ENCODE measurements at places on chromosomes 2 and 18. TPM values are rescaled to one million over a fixed set of nuclear protein-coding genes. Genes with fewer than 3 reads are reported as not detected.

DNA sequence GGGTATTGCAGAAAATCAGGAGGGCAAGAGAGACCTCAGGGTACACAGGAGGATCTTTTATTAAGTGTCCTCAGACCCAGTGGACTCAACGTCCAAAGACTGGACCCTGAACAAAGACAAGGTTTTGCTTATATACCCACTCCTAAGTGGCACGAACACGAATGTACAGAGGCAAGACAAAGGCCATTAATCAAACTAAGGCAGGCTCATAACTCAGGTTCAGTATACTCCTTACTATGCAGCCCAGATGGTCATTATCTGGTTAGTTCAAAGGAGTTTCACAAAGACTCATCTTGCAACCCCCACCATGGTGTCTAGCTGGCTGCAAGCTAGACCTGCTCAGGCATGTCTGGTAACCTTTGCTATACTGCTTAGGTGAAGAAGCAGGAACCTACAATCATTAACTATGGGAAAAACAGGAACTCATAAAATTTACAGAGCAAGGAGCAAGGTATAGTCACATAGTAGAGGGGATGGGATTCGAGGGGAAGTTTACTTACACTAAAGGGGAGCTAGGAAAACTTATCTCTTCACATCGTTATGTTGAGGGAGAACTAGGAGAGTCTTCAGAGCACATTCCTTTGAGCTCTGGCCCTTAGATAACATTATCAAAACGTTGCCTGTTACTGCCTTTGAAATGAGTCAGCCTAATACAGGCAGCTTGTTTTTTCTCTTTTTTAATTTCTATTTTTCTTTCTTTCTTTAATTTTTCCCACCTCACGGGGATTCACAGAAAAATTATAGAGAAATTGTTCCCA is 33.9 kb downstream of the SLC4A3 start:
- H3K27ac ChIP-seq: no peak overlapping the region
- H3K4me1 ChIP-seq: no peaks in the 10 kb centered on the region
- H3K4me3 ChIP-seq: no peak overlapping the region
- H3K36me3 ChIP-seq: no peaks in the 10 kb centered on the region
- H3K27me3 ChIP-seq: no peaks in the 10 kb centered on the region

The CHST10 gene
- total RNA-seq: 20.0 TPM

DNA sequence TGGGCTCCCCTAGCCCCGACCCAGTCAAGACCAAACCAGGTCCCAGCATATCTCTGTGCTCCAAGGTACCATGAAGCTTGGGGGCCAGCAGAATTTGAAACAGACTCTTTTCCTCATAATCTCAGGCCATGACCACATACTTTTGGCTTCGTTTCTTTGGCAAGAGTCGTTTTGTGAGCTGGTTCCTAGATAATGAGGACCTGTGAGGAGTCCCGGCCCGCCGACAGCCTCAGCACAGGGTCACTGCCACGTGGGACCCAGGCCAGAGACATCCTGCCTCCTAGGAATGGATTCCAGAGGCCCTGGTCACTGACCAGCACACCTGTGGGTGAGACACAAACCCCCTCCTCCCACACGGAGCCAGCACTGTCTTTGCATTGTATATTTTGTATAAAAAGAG is 73.5 kb downstream of the VAPA start:
- H3K4me1 ChIP-seq: no peaks in the 10 kb centered on the region
- no peak for DNase-seq
- H3K36me3 ChIP-seq: no peaks in the 10 kb centered on the region
- no peaks in the 10 kb centered on the region for H3K27me3 ChIP-seq
- H3K27ac ChIP-seq: no peak overlapping the region

DNA sequence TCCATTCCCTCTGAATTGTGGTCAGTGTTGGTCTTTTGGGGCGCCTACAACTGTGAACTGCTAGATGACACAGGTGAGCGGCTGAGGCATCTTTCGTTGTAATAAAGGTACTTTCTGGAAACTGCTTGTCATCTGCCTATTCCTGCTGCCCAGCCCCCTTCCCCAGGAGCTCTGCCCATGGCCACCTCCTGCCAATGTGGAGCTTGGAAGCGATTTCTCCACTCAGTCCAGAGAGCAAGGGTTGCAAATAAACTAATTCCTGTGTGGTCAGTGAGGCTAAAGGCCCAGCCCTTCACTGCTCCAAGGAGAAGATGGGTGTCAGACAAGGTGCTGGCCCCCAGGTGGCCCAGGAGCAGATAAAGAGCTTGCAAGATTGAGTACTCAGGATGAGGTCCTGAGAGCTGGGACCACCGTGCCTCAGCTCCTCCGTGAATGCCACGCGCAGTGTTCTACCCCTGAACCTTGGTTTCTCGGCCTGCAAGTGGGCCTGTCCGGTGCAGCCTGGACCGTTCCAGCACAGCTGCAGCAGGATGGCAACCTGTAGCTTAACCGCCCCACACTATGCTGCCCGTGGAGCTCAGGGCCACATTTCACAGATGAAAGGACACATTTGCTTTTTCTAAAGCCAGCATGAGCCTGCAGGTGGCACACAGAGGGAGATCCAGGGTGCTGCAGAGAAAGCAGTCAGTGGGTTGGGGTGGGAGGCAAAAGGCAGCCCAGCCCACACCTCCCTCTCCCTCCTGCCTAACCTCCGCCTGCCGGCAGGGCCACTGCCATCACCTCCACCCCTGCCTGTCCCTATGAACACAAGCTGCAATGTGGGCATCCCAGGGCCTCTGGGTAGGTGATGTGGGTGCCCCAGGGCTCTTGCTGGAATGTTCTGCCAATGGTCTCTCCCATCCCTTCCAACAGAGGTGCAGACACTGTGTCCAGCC is 78.7 kb upstream of the OTOF start:
- H3K27me3 ChIP-seq: peaks cover 67% of the 10 kb centered on the region
- DNase-seq: no peak
- no peak overlapping the region for H3K4me3 ChIP-seq

- H3K4me3 ChIP-seq: no peak overlapping the region
- H3K36me3 ChIP-seq: no peaks in the 10 kb centered on the region
- DNase-seq: no peak
- peaks cover 16% of the 10 kb centered on the region for H3K4me1 ChIP-seq
These were observed 118.8 kb downstream of the SETBP1 start for GRCh38 chr18:44799382-44799906.

The C2orf80 gene
- not detected for total RNA-seq

- H3K27ac ChIP-seq: no peak overlapping the region
- no peak overlapping the region for H3K4me3 ChIP-seq
- no peaks in the 10 kb centered on the region for H3K36me3 ChIP-seq
- no peaks in the 10 kb centered on the region for H3K4me1 ChIP-seq
- H3K27me3 ChIP-seq: no peaks in the 10 kb centered on the region
- DNase-seq: peak; percentile 8
These were observed 112.0 kb upstream of the NDUFV2 start for GRCh38 chr18:8990276-8991031.

Data from SJCRH30 (cell line).